ENCODE measurements at places on chromosomes 7 and 10. TPM values are rescaled to one million over a fixed set of nuclear protein-coding genes. Genes with fewer than 3 reads are reported as not detected.
A peak's percentile ranks its signal among the peaks of the same experiment; 100 is the strongest.

The TECPR1 gene
- total RNA-seq: 18.3 TPM

The NOM1 gene
- 31.5 TPM for total RNA-seq

The ASB15 gene
- not detected for total RNA-seq

The ANKRD7 gene
- 1.6 TPM for total RNA-seq

GRCh38 chr10:104072786-104073185 is 12.9 kb downstream of the COL17A1 start:
- no peak for DNase-seq
- no peaks in the 10 kb centered on the region for H3K4me1 ChIP-seq
- H3K27ac ChIP-seq: no peak overlapping the region
- no peaks in the 10 kb centered on the region for H3K36me3 ChIP-seq
- peaks cover 1% of the 10 kb centered on the region for H3K27me3 ChIP-seq
- H3K4me3 ChIP-seq: no peak overlapping the region

The OR2A42 gene
- total RNA-seq: not detected

GRCh38 chr7:152145853-152146466 is 120.5 kb downstream of the GALNT11 start:
- H3K4me1 ChIP-seq: peaks cover 41% of the 10 kb centered on the region
- no peaks in the 10 kb centered on the region for H3K27me3 ChIP-seq
- no peak for DNase-seq
- H3K4me3 ChIP-seq: no peak overlapping the region
- H3K27ac ChIP-seq: peak overlapping the region; percentile 91

DNA sequence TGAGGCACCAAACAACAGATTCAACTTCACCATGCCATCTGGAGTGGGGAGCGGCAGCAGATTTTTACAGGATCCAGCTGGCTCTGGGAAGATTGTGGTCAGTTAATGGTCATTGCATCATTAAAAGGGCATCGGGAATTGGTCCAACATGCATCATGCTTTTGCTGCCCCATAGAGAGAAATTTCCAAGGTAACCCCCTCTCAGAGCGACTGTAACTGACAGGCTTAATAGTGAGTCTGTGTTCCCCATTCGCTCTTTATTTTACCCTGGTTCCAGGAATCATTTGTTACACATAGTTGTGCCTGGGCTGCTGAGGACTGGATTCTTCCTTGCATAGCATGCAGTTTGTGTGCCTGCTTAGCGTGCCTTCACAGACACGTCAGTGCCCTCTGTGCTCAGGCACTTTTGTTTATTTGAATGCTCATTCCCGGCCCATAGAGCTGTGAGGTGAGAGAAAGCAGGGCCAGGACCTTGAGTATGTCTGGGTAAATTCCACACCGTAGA is 49.9 kb downstream of the CDHR3 start:
- H3K36me3 ChIP-seq: no peaks in the 10 kb centered on the region
- no peak overlapping the region for H3K27ac ChIP-seq
- peaks cover 32% of the 10 kb centered on the region for H3K4me1 ChIP-seq
- DNase-seq: no peak

DNA sequence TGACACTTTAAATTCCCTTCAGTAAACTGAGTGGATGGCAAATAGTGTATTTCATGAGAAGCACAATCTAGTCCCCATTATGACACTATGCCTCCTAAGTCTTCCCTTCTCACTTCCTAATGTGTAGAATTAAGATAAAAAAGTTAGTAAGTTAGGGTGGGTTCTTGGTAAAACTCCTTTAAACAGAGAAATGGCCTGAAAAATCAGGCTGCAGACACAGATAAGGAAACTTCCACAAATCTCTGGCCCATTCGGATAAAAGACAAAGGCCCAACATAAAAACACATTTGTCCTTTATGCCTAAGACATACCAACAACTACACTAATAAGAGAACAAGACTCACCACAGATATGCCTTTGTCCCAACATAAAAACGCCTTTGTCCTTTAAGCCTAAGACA is 21.5 kb downstream of the AKR1C8 start:
- H3K27ac ChIP-seq: no peak overlapping the region
- no peak overlapping the region for H3K4me3 ChIP-seq
- H3K27me3 ChIP-seq: no peaks in the 10 kb centered on the region
- H3K4me1 ChIP-seq: no peaks in the 10 kb centered on the region
- peaks cover 3% of the 10 kb centered on the region for H3K36me3 ChIP-seq

The EBLN1 gene
- total RNA-seq: not detected

GRCh38 chr10:133460208-133460769 is 6.5 kb downstream of the SCART1 start:
- no peaks in the 10 kb centered on the region for H3K4me1 ChIP-seq
- H3K4me3 ChIP-seq: no peak overlapping the region
- no peak for DNase-seq
- no peaks in the 10 kb centered on the region for H3K27me3 ChIP-seq
- H3K36me3 ChIP-seq: no peaks in the 10 kb centered on the region

DNA sequence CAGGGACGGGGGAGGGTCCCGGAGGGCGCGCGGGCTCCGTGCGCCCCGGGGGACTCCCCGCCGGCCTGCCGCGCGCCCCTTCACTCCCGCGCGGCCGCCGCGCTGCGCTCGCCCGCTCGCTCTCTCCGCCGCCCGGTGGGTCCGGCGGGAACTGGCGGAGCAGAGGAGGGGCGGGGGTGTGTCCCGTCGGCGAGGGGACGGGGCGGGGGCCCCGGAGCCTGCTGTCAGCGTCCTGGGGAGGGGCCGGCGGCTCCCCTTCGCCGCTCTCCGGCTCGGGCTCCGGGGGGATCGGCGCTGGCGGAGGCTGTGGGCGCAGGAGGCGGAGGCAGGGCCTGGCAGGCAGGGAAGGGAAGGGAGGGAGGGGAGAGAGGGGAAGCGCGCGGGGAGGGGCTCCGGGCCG is at the start of gene SH3PXD2A:
TSS of gene SH3PXD2A (minus strand) at position 153 of the 400 bp plus-strand sequence. CDS start 310 bp downstream, outside the sequence.
- peaks cover 12% of the 10 kb centered on the region for H3K4me1 ChIP-seq
- H3K27ac ChIP-seq: no peak within 1 kb of the TSS
- DNase-seq: peak; percentile 32
- H3K4me3 ChIP-seq: peak within 1 kb of the TSS; percentile 65

DNA sequence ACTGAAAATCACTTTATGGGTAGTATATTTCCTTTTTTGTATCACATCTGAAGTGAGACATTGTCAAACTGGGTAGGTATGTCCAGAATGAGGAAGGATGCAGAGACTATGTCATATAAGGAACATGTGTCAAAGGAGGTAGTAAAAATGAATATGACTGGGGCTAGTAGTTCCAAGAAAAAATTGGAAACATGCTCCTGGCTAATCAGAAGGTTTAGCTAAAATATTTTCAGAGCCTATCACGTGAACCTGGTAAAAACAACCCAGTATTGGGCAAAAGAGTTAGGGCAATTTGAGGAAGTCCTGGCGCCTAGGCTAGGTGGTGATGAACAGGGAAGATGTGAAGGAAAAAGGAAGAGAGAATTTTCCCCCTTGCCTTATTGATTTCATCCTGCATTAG is 26.4 kb downstream of the ENTPD1 start:
- no peaks in the 10 kb centered on the region for H3K36me3 ChIP-seq
- no peak overlapping the region for H3K27ac ChIP-seq
- H3K4me1 ChIP-seq: peaks cover 7% of the 10 kb centered on the region
- no peak for DNase-seq

- H3K27me3 ChIP-seq: peaks cover 37% of the 10 kb centered on the region
- no peak overlapping the region for H3K27ac ChIP-seq
- no peak for DNase-seq
Observed at GRCh38 chr10:60731134-60731885, 47.0 kb upstream of the CDK1 start.

GRCh38 chr10:109934958-109935793 is 11.9 kb upstream of the XPNPEP1 start:
- H3K27me3 ChIP-seq: no peaks in the 10 kb centered on the region
- peak overlapping the region; percentile 77 for H3K4me3 ChIP-seq
- DNase-seq: peak; percentile 21
- H3K36me3 ChIP-seq: no peaks in the 10 kb centered on the region
- H3K27ac ChIP-seq: peak overlapping the region; percentile 98
- H3K4me1 ChIP-seq: peaks cover 73% of the 10 kb centered on the region

DNA sequence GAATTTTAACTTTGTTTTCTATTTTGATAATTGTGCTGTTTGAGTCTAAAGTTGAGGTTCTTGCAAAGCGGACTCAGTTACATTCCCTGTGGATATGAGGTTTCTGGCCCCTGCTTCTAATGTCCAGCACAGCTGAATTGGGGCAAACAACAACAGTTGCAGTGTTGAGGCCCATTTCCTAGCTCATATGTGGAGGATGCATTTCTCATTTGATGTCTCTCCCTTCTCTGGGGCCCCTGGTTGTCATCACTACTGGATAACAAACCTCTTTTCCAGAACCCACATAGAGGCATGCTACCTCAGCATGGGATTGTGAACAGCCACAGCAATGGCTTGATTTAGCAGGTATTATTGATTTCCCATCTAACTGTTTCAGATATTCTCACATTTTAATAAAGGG is 208.2 kb upstream of the VSTM2A start:
- H3K36me3 ChIP-seq: no peaks in the 10 kb centered on the region
- H3K4me1 ChIP-seq: no peaks in the 10 kb centered on the region
- no peak overlapping the region for H3K4me3 ChIP-seq
- no peaks in the 10 kb centered on the region for H3K27me3 ChIP-seq
- no peak overlapping the region for H3K27ac ChIP-seq
